ENCODE measurements at places on chromosomes 2 and 18.

- DNase-seq, result no peak
Observed at GRCh38 chr2:31371691-31372090, 42.9 kb downstream of the XDH start.

DNA sequence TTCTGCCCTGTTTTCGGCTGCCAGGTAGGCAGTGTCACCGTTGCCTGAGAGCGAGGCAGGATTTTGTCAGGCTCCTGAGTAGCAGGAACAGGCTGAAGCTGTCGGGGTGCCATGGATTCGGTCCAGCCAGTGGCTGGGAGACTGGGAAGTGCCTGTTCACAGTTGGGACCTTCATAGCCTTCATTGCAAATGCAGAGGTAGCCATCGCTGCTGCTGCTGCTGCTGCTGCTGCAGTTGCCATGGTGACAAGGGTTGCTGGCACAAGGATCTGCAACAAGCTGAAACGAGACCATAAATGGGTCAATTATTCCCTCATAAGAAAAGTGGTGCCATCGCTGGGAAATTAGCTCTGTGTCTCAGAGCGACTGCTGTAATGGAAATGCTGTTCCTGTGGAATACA lies 122.7 kb downstream of the DNER start:
- DNase-seq, result no peak

- no peak for DNase-seq
Observed at GRCh38 chr2:218008060-218009040, 5.6 kb upstream of the TNS1 start.

GRCh38 chr18:629269-630150 lies 27.9 kb upstream of the TYMS start:
- no peak for DNase-seq

DNA sequence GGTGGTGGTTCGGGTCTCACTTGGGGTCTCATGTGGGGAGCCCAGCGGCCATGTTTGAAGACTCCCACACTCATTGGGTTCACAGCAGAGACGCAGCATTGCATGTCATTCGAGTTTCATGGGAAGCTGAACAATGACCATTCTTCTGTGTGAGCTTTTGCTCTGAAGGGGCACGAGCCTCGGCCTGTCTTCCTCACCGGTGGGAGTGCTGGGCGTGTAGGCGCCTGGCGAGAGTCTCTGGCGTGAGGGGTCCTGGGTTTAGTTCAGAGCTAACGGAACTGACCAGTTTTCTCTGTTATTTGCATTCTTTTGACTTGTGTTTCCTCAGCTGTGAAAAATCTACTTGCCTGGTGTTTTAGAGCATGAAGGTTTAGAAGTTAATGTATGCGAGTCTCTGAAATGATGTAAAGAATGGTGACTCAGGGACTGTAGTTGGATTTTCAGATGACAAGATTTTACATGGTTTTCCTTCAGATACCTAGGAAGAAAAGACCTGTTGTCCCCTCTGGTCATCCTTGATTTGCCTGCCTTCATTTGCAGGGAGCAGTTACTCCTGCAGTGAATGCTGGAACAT lies 98.1 kb downstream of the ARMC9 start:
- no peak for DNase-seq

DNA sequence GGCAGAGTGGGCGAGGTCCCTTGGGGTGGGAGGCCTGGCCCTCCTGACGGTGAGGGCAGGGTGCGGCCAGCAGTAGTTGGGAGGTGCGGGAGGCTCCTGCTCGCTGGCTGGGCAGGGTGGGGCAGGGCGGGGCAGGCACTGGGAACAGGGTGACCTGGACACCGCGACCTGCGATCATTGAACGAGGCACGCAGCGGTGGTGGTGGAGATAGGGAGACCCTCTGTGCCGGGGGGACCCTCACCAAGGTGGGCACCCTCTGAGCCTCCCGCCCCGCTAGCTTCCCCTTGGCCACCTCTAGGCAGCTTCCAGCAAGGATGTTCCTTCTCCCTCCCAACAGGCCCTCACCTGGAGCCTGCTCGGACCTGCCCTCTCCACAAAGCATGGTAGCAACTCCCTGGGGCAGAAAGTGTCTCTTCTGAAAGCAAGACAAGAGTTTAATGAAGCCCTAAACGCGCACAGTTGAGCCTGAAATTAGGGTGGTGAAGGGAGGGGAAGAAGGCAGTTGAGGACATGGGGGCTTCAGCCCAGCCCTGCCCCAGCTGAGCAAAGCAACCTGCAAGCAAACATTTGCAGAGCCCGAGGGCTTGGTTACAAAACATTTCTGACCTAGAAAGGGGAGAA lies 15.4 kb upstream of the FOSL2 start:
- DNase-seq, result no peak

DNA sequence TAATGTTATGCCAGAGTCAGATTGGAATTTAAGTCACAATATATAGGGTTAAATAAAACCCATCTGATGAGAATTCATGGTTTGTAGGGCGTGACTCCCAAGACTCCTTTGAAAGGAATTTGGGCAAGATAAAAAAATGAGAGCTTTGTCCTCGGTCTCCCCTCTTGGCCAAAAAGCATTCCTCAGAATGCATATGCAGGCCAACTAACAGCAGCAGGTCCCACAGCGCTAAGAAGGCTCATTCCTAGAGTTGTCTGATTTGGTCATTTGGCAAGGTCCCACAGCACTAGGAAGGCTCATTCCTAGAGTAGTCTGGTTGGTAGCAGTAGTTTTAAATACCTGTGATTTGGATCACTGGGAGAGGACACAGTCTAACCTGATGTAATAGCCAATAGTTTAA lies 106.3 kb upstream of the B3GNT2 start:
- DNase-seq, result no peak

- no peak for DNase-seq
Observed at GRCh38 chr2:44652701-44653100, 288.8 kb upstream of the SIX3 start.

DNA sequence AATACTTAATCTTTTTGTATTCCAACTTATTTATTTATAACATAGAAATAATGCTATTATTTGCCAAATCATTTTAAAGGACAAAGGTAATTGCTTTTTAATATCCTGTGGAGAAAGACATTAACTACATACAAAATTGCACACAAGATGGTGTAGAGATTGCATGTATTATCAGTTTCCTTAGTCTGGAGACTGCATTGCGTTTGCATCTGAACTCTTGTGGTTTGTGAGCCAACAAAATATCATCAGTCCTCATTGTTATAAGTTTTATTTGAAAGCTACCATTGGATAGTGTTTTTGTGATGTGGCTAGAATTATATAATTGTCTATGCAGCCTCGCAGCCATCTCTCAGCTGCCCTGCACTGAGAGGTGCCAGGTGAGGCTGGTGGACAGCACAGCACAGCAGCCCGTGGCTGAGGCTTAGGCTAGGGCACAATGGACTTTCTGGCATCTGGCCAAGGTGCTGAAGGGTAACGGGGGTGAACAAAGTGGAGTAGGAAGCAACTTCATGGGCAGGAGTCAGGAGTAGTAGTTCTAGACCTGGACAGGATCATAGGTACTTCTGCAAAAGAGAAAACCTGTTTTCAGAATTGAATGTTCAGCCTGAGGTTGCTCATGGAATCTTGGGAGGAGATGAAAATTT lies 15.1 kb downstream of the RASGRP3 start:
- no peak for DNase-seq

DNA sequence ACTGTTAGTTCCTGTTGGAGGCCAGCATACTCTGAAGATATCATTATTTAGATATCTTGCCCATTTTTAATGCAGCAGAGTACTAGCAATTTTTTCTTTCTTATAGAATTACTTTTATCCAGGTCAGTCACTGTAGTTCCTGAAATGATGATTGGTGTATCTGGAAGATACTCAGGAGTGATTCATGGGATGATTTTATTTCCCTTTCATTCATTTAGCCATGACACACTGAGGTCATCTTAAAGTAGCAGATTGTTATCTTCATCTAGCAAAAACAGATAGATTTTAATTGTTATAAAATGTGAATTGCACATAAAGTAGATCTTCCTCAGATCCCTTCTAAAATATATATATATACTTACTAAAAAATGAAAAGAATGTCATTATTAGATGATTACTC lies 109.1 kb downstream of the PIK3C3 start:
- no peak for DNase-seq

DNA sequence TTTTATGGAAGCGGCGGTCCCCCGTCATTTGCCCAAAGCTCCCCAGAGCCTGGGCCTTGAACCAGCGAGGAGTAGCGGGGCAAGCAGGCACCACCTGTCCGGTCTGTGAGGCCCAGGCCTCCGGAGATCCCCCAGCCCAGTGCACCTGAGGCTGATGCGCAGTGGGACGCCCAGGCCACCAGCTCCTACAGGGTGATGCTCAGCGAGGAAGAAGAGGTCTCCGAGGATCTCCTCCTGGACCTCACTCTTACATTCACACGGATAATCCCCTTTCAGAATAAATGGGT lies 220.2 kb downstream of the NDUFA10 start:
- DNase-seq, result no peak

DNA sequence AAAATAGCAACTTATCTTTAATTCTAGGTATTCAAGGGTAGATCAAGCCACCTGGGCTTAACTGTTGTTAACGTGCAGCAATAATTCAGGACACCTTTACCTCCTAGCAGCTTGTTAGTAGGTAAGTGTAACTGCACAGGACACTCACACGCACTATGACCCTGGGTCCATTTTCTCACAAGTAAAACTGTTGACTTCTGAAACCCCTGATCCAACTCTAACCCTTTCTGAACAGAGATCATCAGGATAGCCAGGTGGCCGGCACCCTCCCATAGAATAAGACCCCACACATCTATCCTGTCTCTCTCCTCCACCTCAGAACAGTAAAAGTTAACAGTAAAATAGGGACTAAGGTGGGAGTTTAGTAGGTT lies 610 bp downstream of the SPC25 start:
- no peak for DNase-seq

GRCh38 chr2:3730646-3731045 lies 27.3 kb downstream of the DCDC2C start:
- no peak for DNase-seq

GRCh38 chr2:233256048-233256447 lies 4.6 kb downstream of the ATG16L1 start:
- DNase-seq, result no peak

GRCh38 chr2:42041377-42042127 lies 6.3 kb upstream of the PKDCC start:
- DNase-seq, result no peak

DNA sequence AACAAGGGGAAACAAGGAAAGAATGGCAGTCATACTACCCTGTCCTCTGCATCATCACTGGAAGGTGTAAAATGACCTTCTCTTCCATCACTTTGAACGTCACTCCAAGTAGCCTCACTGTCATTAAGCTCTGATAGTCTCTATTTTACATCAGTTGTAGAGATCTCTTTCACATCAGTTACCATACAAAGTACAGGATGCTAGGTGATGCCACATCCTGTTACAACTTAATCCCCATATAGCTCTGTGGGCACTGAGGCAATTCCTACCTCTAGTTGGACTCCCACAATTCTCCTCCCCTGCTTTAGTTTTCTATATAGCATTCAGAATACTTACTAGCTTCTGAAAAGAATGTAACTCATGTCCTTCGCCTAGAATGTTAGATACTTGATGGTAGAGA lies 55.1 kb upstream of the TTC27 start:
- no peak for DNase-seq
